ENCODE measurements at places on chromosomes 1 and 21.

- DNase-seq: peak; percentile 47
Measured at GRCh38 chr1:7680207-7680954, 90.7 kb upstream of the VAMP3 start.

DNA sequence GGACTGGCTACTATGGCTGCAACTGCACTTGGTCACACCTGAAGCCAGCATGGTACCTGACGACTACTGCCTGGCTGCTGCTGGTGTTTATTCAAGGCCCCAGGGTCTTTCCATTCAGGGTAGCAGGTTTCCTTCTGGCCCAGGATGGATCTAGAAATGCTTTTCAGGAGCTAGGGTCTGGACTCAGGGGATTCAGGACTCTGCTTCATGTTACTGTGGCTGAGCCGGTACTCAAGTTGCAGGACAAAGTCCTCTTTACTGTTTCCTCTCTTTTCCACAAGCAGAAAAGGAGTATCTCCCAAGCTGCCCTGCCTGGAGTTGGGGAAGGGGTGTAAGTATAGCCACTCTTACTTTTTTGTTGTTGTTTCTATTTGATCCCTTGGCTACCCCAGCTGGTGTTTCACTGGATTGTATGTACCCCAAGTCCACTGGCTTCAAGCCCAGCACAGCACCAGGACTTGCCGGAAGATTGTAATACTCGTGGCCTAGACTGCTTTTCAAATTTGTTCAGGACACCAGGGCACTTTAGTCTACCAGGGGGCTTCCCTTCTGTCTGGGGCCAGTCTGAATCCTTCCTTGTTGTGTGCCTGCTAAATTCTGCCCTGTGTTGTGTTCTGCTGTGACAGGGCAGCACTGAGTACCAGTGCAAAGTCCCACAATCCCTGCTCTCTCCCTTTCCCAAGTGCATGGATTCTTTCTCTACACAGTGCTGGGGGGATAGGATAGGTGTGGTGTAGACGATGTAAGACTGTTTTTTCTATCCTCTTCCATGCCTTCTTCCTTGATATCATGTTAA lies 248.5 kb downstream of the GPR52 start:
- peak; percentile 3 for DNase-seq

DNA sequence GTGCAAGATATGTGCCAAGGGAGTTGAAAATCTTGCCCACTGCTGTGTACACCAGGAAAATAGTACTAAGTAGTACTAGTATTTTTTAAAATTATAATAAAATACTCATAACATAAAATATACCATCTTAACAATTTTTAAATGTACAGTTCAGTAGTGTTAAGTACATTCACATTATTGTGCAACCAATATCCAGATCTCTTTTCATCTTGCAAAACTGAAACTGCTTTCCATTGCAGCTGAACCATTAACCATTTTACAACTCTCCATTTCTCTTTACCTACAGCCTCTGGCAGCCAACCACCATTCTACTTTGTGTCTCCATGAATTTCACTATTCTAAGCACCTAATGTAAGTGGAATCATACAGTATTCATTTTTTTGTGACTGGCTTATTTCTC lies 19.3 kb upstream of the RAB3GAP2 start:
- no peak for DNase-seq

DNA sequence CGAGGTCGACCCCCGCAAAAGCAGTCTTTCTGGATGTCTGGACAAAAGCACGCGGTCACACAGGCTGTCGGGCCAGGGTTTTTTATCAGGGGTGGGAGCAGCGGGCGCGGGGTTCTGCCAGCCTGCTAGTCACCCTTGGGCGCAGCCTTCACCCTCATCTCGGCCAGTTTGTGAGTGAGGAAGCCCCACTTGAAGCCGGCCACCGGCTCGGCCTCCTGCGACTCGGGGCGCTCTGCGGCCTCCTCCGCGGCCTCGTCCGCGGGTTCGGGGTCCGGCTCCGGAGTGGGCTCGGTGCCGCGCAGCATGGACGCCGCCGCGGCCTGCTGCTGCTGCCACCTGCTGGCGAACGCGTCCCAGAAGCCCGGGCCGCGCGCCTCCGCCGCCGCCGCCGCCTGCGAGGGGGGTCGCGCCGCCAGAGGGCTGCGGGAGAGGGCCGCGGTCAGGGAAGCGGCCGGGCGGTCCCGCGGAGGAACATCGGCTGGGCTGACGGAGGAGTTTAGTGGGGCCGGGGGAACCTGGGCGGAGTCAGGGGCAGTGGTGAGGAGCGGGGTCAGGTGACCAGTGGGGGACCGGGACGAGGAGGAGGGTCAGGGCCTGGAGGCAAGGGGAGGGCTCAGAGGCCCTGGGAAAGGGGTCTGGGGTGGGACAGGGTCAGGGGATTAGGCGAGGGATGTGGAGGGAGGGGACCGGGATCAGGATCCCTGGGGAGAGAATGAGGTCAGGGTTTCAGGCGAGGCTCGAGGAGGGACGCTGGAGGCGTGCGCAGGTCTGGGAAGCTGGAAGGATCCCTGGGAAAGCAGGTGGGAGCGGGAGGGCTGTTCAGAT lies 4.5 kb downstream of the C1orf232 start:
- DNase-seq: peak; percentile 80

- no peak for DNase-seq
Measured at GRCh38 chr1:231200388-231201031, 38.7 kb downstream of the TRIM67 start.

GRCh38 chr1:209895709-209896108 lies 42.3 kb upstream of the SYT14 start:
- DNase-seq: peak; percentile 65

GRCh38 chr1:86582161-86582560 lies 35.3 kb downstream of the CLCA4 start:
- no peak for DNase-seq

DNA sequence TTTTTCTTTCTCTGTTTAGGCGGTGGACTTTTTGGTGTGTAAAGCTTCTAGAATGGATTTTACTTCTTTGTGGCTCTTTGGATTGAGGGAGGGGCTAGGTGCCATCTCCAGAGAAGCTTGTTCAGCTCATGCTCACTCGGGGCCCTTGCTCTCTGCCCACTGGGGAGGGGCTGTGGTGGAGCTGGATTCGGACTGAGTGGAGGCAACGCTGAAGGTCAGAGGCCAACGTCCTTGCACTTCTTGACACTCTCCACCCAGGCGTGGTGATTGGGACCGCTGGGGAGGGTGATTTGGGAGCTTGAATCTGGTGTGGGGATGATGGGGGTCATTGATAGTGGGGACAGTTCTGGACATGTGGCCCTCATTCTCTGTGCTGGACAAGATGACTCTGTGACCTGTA lies 52.6 kb downstream of the ADARB1 start:
- DNase-seq: no peak

GRCh38 chr1:4395676-4396075 lies 258.7 kb upstream of the AJAP1 start:
- no peak for DNase-seq

All from mesendoderm (in vitro differentiated cells).